HCT116 (cell line): ENCODE measurements at places on chromosomes 1 and 21. TPM values are rescaled to one million over a fixed set of nuclear protein-coding genes. Genes with fewer than 3 reads are reported as not detected.

DNA sequence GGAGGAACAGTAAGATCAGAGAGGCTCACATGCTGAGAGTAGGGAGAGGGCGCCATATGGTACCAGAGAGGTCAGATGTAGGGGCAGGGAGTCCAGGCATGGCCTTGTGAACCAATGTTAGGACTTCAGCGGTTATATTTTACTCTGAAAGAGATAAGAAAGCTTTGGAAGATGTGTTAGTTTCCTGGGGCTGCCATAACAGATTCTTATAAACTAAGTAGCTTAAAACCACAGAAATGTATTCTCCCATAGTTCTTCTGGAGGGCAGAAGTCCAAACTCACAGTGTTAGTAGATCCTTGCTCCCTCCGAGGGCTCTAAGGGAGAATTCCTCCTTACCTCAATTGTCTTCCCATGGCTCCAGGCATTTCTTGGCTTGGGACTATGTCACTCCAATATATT is 502.5 kb upstream of the ADGRL2 start:
- H3K4me1 ChIP-seq: no peaks in the 10 kb centered on the region
- no peak for DNase-seq
- H3K36me3 ChIP-seq: no peaks in the 10 kb centered on the region
- H3K4me3 ChIP-seq: no peak overlapping the region

- no peak overlapping the region for H3K27ac ChIP-seq
- H3K4me1 ChIP-seq: no peaks in the 10 kb centered on the region
- H3K4me3 ChIP-seq: no peak overlapping the region
- H3K36me3 ChIP-seq: no peaks in the 10 kb centered on the region
- DNase-seq: no peak
These were observed 1.9 kb upstream of the COL8A2 start for GRCh38 chr1:36126797-36127500.

DNA sequence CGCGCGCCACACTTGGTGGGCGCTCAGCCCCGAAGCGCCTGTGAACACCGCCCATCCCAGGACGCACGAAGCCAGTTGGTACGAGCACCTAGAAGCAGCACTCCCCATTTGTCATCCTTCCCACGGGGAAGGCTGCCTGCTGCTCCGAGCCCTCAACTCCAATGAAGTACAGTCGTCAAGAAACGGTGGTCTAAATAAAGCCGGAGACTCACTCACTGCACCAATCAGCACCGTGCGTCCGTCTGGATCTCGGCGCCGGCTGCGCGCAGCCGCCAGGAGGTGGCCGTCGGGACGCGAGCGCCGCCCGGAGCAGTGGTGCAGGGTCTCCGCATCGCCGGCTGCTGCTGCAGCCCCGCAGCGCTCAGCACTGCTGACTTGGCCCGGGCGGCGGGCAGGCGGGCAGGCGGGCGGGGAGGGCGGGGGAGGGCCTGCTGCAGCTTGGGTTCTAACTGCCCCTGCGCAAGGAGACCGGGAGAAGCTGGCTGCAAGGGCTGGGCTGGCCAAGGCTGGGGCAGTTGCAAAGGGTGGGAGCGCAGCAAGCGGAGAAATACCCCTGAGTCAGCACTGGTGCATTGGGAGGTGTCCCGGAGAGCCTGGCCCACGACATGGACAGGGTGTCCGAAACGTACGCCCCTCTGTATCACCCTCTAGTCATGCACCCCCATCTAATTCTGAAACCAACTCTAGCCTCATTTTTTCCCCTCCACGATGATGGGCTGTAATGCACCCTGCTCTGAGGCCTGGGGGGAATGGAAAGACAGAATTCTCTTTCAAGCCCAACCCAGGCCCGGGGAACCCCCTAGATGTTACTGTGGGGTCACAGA is 35.8 kb upstream of the H6PD start:
- no peak overlapping the region for H3K27ac ChIP-seq
- peaks cover 7% of the 10 kb centered on the region; the same call in 1 of the 2 replicates for H3K4me1 ChIP-seq
- DNase-seq: no peak
- H3K36me3 ChIP-seq: no peaks in the 10 kb centered on the region
- no peak overlapping the region for H3K4me3 ChIP-seq

Gene SGIP1
- 0.15 TPM for total RNA-seq

DNA sequence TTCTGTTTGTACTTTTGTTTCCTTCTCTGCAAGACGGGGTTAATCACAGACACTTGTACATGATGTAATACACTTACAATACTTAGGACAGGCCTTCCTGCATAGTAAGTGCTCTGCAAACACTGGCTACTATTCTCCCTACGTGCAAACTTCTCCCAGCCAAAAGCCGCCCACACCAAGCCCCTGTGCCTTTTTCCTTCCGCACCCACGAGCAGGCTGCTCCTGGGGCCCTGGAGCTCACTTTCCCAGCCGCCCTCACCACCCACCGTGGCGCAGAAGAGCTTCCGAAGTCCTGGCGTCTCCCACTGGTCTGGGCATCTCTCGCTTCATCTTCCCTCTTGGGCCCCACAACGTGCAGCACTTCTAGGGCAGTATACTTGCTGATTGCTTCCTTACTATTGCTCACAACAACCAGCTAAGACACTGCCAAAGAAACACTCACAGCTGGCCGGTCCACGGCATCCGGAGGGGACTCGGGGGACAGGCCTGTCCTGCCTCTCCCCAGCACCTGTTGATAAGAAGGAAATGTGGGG is 22.5 kb upstream of the GPR157 start:
- H3K27me3 ChIP-seq: no peaks in the 10 kb centered on the region
- H3K27ac ChIP-seq: no peak overlapping the region
- no peak overlapping the region for H3K4me3 ChIP-seq

Gene PAQR6
- 10.9 TPM for total RNA-seq

DNA sequence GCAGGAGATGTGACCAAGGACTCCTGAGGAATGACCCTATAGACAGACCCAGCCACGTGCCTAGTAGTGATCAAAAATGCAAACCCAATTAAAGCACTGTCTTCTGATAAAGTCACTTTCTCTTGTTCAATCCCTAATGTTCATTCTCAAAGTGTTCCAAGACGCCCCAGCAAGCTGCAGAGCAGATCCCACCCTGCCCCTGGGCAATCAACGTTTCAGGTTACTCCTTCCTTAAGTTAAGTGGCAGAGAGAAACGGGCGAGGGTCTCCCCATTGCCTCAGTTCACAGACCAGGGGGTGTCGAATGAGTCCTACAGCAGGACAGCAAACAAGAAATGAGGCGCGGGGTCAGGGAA is 699 bp upstream of the RGS2 start:
- peak overlapping the region; percentile 70 for H3K27ac ChIP-seq
- DNase-seq: no peak

DNA sequence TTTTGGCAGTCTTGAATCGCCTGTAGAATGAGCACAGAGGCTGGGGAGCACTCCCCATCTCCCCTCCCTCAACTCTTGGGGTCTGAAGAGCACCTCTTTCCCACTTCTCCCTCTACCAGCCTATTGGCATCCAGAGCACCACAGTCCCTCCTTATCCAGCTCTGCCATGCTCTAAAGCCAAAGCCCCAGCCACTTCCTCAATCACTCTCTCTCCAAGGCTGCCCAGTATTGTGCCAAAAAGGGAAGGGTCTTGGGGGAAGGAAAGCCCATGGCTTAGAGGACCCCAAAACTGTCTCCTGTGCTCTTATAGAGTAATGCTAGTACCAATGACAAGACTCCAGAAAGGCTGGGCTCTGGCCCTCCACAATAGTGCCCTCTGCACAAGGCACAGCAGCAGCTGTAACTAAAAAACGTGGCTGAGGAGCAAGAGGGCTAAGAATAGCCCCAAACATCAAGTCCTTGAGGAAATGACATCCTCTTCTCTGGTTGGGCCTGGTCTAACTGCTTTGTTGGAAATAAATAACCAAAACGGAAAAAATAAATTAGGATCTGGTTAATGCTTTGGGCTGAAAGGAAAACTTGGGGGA is 28.4 kb downstream of the SLC27A3 start:
- DNase-seq: no peak
- H3K4me1 ChIP-seq: peaks cover 12% of the 10 kb centered on the region
- no peaks in the 10 kb centered on the region for H3K36me3 ChIP-seq
- no peaks in the 10 kb centered on the region for H3K27me3 ChIP-seq
- no peak overlapping the region for H3K27ac ChIP-seq

GRCh38 chr1:234515821-234516241 is 36.9 kb upstream of the TARBP1 start:
- no peaks in the 10 kb centered on the region for H3K36me3 ChIP-seq
- H3K4me3 ChIP-seq: no peak overlapping the region
- H3K4me1 ChIP-seq: peaks cover 12% of the 10 kb centered on the region

- DNase-seq: no peak
- no peaks in the 10 kb centered on the region for H3K4me1 ChIP-seq
- H3K27me3 ChIP-seq: no peaks in the 10 kb centered on the region
- no peak overlapping the region for H3K27ac ChIP-seq
- no peaks in the 10 kb centered on the region for H3K36me3 ChIP-seq
- no peak overlapping the region for H3K4me3 ChIP-seq
These were observed 163.0 kb upstream of the KAZN start for GRCh38 chr1:14435368-14436023.

DNA sequence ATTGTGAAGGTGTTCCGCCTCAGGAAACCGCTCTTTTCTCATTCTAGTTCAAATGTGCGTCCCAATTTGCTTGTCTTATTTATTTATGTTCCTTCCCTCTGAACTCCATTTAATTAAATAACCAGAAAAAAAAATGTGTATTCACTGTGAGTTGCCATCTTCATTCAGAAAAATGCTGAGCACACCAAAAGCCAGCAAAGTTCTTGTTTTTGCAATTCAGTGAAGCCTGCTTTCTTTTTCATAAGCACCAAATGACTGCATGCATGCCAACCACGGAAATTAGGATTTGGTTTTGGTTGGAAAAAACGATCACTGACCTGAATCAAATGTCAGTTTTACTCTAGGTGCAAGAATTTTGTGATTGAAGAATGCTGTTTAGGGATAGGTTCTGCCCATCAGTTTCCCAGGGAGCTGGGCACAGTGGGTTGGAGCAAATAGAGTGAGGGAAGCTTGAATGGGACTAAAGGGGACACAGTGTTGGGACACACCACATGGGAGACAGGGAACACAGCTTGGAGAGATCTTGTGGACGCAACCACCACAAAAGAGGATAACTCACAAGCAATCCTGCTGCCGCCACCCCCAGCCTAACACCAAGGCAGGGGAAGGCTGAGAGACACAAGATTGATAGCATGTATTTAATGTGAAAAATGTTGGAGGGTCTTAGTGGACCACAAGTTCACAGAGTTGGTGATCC is 183.4 kb upstream of the GALNT2 start:
- H3K4me1 ChIP-seq: no peaks in the 10 kb centered on the region
- no peak overlapping the region for H3K27ac ChIP-seq
- H3K4me3 ChIP-seq: no peak overlapping the region

Gene BNIPL
- 0.86 TPM for total RNA-seq

- H3K4me3 ChIP-seq: no peak overlapping the region
- H3K4me1 ChIP-seq: no peaks in the 10 kb centered on the region
- no peak for DNase-seq
- H3K27ac ChIP-seq: no peak overlapping the region
- H3K27me3 ChIP-seq: peaks cover 17% of the 10 kb centered on the region; the same call in 1 of the 2 replicates
These were observed 104.6 kb upstream of the TTC34 start for GRCh38 chr1:2906085-2906484.

Gene RAB42
- not detected for total RNA-seq

- H3K4me3 ChIP-seq: no peak overlapping the region
- peaks cover 3% of the 10 kb centered on the region; the same call in 1 of the 2 replicates for H3K27me3 ChIP-seq
- H3K4me1 ChIP-seq: 0 out of 2 replicates have a peak, but pooled peaks cover 2% of the 10 kb centered on the region
These were observed 24.7 kb upstream of the STUM start for GRCh38 chr1:226523646-226524406.

Gene AIRE
- total RNA-seq: not detected

Gene SYPL2
- 1.3 TPM for total RNA-seq

- no peaks in the 10 kb centered on the region for H3K4me1 ChIP-seq
- H3K36me3 ChIP-seq: no peaks in the 10 kb centered on the region
- peaks cover 58% of the 10 kb centered on the region for H3K27me3 ChIP-seq
- H3K27ac ChIP-seq: no peak overlapping the region
- no peak for DNase-seq
These were observed 251.2 kb upstream of the POU3F1 start for GRCh38 chr1:38297842-38298241.

Gene TRIM17
- total RNA-seq: not detected

Gene C1orf122
- 34.2 TPM for total RNA-seq

- no peaks in the 10 kb centered on the region for H3K27me3 ChIP-seq
- no peaks in the 10 kb centered on the region for H3K4me1 ChIP-seq
- DNase-seq: no peak
- no peaks in the 10 kb centered on the region for H3K36me3 ChIP-seq
- no peak overlapping the region for H3K27ac ChIP-seq
- no peak overlapping the region for H3K4me3 ChIP-seq
These were observed 50.0 kb upstream of the ZNF648 start for GRCh38 chr1:182111496-182111895.

- no peaks in the 10 kb centered on the region for H3K36me3 ChIP-seq
- no peaks in the 10 kb centered on the region for H3K4me1 ChIP-seq
- no peak overlapping the region for H3K27ac ChIP-seq
- DNase-seq: no peak
- H3K4me3 ChIP-seq: no peak overlapping the region
These were observed 894.7 kb downstream of the ADGRL2 start for GRCh38 chr1:82695443-82695842.

DNA sequence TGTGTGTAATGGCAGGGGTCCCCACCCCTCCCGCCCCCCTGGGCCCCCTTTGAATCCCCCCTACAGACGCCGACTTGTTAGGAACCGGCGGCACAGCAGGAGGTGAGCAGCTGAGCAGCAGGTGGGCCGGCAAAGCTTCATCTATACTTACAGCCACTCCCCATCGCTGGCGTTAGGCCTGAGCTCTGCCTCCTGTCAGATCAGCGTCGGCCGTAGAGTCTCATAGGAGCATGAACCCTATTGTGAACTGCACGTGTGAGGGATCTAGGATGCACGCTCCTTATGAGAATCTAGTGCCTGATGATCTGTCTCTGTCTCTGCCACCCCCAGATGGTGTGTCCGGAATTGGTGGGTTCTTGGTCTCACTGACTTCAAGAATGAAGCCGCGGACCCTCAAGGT is 14.9 kb upstream of the VPS26C start:
- H3K4me1 ChIP-seq: no peaks in the 10 kb centered on the region
- H3K27ac ChIP-seq: no peak overlapping the region
- DNase-seq: no peak

Gene SLFNL1
- total RNA-seq: 0.20 TPM

GRCh38 chr1:64864018-64864940 is 102.1 kb downstream of the JAK1 start:
- H3K27ac ChIP-seq: no peak overlapping the region
- H3K36me3 ChIP-seq: no peaks in the 10 kb centered on the region; the same call in 1 of the 2 replicates
- no peaks in the 10 kb centered on the region for H3K27me3 ChIP-seq
- no peak overlapping the region for H3K4me3 ChIP-seq
- DNase-seq: peak; percentile 33

- no peaks in the 10 kb centered on the region for H3K36me3 ChIP-seq
- H3K4me1 ChIP-seq: peaks cover 14% of the 10 kb centered on the region
- no peak for DNase-seq
These were observed 34.0 kb upstream of the ABCA4 start for GRCh38 chr1:94154989-94155388.
